ENCODE measurements at places on chromosomes 6 and 20. TPM values are rescaled to one million over a fixed set of nuclear protein-coding genes. Genes with fewer than 3 reads are reported as not detected.
A peak's percentile ranks its signal among the peaks of the same experiment; 100 is the strongest.

GRCh38 chr6:3438190-3439167, 18.4 kb downstream of the SLC22A23 start:
- DNase-seq: peak; percentile 88

- no peak for DNase-seq
These were observed 194.2 kb downstream of the PRL start for GRCh38 chr6:22102671-22103070.

- no peak for DNase-seq
These were observed 493.7 kb downstream of the BTBD3 start for GRCh38 chr20:12411246-12411940.

Gene CCN6
- not detected for total RNA-seq

Gene BHLHE23
- not detected for total RNA-seq
